ENCODE measurements at places on chromosomes 4 and X. TPM values are rescaled to one million over a fixed set of nuclear protein-coding genes. Genes with fewer than 3 reads are reported as not detected.

ANKRD50 gene
- total RNA-seq = 0.80 TPM

GAGE13 gene
- total RNA-seq = not detected

LUZP4 gene
- total RNA-seq = not detected

GRCh38 chr4:118289794-118290193 is 63.0 kb downstream of the PRSS12 start:
- no peak for ATAC-seq

- peak; percentile 44 for ATAC-seq
Measured at GRCh38 chrX:16826207-16826606, 39.9 kb downstream of the TXLNG start.

GRCh38 chr4:1715002-1715758 is 3.1 kb upstream of the SLBP start:
- ATAC-seq = no peak

- no peak for ATAC-seq
Measured at GRCh38 chr4:123816462-123816861, 419.9 kb downstream of the SPRY1 start.

- no peak for ATAC-seq
Measured at GRCh38 chrX:10171249-10171648, 14.5 kb downstream of the CLCN4 start.

DNA sequence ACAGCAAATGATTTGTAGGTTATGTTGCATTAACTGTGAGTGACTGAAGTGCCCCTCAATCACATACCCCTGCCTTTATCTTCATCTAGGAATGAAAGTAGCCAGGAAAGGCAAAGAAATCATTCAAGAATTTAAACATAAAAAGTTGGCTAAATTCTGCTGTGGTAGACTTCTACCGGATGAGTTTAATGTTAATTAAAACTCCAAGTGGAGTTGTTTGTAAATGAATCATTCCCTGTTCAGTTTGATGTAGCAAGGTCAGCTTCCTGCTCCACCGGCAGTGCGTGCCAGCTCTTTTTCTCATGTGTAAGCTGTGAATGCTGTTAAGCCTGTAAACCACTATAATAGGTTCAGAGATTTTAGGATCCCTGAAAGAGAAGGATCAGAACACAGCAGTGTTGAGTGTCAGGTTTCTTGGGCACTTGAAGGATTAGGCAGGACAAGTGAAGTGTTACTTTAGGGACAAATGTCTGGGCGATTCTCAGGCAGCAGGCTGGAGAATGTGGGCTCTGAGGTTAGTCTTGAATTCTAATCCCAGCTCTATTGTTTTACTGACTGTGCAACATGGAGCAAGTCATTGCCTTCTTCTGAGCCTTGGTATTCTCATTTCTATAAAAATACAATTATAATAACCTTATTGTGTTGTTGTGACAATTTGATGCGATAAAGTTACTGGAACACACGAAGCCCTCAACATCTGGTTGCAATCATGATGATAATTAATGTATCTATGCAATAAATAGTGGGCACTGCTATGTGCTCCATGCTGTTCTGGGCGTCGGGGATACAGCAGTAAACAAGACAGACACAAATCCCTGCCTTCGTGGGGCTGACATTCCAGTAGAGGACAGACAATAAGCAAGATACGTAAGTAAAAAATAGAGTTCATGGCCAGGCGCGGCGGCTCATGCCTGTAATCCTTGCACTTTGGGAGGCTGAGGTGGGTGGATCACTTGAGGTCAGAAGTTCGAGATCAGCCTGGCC is 112.0 kb downstream of the SHROOM3 start:
- ATAC-seq = no peak

- ATAC-seq = no peak
Measured at GRCh38 chrX:133042260-133042659, 54.6 kb downstream of the USP26 start.

DNA sequence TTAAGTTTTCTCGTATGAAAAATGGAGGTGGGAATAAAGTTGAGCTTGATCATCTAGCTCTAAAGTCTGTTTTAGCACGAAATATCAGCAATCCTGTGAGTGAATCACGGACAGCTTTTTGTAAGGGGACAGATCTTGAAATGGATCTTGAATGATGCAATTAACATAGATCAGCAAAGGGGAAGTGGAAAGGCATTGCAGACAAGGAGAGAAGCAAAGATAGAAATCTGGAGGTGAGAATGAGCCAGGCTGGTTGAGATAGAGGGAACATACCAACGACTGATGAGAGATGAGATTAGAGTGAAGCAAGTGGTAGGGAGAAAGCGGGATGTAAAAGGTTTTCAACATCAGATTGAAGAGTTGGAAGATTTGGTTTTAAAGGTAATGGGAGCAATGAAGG is 4.6 kb upstream of the DGKK start:
- ATAC-seq = no peak

DNA sequence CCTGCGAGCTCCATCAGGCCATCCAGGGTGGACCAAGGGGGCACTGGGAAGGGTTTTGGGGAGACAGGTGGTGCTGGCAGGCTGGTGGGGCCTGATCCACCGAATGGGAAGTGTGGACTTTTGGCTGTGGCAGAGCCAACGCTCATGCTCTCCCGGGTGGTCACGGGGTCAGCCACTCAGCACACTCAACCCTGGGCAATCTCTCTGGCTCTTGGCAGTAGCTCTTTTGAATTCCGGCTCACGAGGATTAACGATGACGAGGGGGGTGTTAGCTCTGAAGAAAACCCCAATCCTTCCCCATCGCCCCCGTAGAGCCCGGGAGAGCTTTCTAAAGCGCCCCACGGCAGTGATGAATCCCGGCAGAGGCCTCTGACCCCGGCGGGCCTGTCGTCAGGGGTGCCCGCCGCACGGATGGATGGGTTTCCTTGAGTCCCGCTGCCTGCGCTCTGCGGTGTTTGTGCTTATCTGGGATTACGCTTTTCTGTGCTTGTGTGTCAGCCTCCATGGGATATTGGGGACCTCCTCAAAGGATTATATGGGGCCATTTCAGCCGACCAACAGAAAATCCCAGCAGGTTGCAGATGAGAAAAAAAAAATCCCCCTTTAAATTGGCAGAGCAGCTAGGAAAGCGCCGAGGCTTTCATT is 156.8 kb upstream of the PSAPL1 start:
- no peak for ATAC-seq

DNA sequence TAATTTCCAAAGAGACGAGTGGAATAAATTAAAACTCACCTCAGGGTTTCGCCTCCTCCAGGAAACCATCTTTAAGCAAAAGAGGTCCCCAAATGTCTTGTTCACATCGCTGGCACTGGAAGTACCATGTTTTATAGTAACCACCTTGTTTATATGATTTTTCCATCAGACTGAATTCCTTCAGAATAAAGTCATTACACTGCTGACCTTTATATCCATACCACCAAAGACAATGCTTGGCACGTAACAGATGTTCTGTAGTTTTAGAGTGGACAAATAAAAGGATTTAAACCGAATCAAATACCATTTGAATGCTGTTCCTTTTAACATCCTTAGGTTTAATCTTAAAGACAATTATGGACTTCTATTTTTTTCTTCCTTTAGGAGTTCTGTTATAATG is 4.7 kb downstream of the NUDT6 start:
- ATAC-seq = no peak

All from activated T-helper 17 cell treated with anti-CD3 and anti-CD28 coated beads, Interleukin-2, amount 50 U/mL, for 72 hours (primary cell).